Muscle of leg (tissue), 16 donors: ENCODE measurements at places on chromosomes 4 and X. TPM values are rescaled to one million over a fixed set of nuclear protein-coding genes. Genes with fewer than 3 reads are reported as not detected.

The NRK gene
- 157 TPM for total RNA-seq

The IGSF1 gene
- 90.7 TPM for total RNA-seq

The NHS gene
- 1.5 TPM for total RNA-seq

The PAGE1 gene
- total RNA-seq = not detected

DNA sequence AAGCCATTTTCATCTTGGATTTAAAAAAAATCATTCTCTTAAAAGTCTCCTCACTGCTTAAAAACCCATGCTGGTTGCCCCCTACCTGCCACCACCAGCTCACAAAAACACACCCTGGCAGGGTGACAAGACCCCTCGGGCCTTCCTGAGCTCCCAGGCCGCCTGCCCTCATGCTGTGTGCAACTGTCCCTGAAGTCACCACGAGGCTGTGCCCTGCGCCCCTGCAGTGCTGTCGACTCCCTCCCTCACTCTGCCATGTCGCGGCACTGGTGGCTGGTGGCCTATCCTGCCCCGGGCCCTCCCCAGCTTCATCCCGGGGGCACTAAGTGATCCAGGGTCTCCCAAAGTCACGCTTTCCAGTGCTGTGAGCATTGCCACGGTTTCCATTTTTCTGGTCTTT is 46.3 kb upstream of the ADRA2C start:
- H3K4me3 ChIP-seq = no peak overlapping the region
- H3K27ac ChIP-seq = no peak overlapping the region
- no peak for DNase-seq
- H3K27me3 ChIP-seq = peaks cover 36% of the 10 kb centered on the region
- H3K4me1 ChIP-seq = peaks cover 11% of the 10 kb centered on the region

DNA sequence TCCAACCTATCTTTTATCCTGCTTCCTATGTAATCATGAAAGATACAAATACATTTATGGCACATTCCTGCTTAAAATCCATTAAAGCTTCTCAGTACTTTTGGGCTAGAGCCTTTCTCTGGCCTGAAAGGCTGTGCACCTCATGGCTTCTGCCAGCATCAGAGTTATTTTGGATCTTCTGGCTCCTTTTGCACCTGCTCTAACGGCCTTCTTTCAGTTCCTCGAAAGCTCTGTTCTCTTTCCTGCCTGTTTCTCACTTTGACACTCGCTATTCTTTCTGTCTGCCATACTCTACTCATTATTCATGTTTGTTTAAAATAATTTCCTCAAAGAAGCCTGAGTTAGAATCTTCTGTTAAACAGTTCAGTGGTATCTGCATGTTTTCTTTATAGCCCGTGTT is 86.0 kb downstream of the LRP2BP start:
- no peaks in the 10 kb centered on the region for H3K27me3 ChIP-seq
- no peak overlapping the region for H3K4me3 ChIP-seq
- H3K36me3 ChIP-seq = peaks cover 5% of the 10 kb centered on the region
- no peak overlapping the region for H3K27ac ChIP-seq

GRCh38 chr4:87068583-87069021 is 133.8 kb downstream of the AFF1 start:
- H3K4me1 ChIP-seq = peaks cover 9% of the 10 kb centered on the region
- DNase-seq = peak; percentile 88
- no peaks in the 10 kb centered on the region for H3K27me3 ChIP-seq
- no peak overlapping the region for H3K4me3 ChIP-seq
- no peaks in the 10 kb centered on the region for H3K36me3 ChIP-seq

DNA sequence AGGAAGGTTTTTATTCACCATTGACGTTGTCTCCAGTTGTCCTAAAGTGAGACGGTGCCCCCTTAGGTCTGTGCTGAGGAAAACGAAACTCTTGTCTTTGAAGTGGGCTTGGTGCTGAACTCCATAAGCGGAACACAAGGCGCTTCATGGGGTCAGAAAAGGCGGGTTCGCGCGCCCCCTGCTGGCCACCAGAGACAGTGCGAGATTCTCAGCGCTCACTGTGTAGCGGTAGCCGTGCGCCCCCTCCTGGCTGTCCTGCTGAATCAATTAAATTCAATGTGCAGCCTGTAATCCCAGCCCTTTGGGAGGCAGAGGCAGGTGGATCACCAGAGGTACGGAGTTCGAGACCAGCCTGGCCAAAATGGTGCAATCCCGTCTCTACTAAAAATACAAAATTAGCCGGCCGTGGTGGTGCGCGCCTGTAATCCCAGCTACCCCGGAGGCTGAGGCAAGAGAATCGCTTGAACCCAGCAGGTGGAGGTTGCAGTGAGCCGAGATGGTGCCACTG is 64.1 kb downstream of the RLIM start:
- peaks cover 5% of the 10 kb centered on the region for H3K27me3 ChIP-seq
- peak; percentile 82 for DNase-seq
- no peak overlapping the region for H3K4me3 ChIP-seq

DNA sequence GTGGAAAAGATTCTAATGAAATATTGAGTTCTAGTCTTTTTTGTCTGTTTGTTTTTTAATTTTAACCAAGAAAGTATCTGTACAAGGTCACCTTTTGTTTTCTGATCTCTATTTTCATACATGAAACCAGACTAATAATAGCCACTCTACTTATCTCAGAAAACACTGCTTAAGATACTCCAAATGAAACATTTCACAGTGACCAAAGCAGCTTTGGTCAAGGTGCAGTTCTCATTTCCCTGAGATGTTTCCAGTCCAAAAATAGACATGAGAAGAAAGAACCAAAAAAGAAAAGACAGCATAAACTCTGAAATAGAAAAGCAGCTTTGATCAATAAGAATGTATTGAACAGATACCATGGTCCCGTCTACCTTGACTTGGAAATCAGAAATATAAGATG is 782.8 kb downstream of the RAB28 start:
- H3K27ac ChIP-seq = no peak overlapping the region
- H3K4me3 ChIP-seq = no peak overlapping the region
- no peaks in the 10 kb centered on the region for H3K27me3 ChIP-seq
- DNase-seq = no peak
- H3K4me1 ChIP-seq = no peaks in the 10 kb centered on the region

DNA sequence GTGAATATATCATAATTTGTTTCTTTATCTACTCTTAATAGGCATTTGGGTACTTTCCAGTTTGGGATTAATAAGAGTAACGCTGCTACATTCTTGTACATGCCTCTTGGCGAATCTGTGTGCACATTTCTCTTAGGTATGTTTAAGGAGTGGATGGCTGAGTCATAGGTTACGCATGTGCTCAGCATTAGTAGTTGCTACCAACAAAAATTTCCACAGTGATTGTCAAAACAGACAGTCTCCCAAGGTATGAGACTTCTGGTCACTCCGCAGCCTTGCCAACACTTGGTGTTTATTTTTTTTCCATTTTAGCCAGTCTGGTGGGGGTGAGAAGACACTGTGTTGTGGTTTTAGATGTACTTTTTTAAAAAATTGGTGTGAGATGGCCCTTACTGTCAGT is 44.6 kb downstream of the FGFBP1 start:
- no peaks in the 10 kb centered on the region for H3K27me3 ChIP-seq
- peak; percentile 70 for DNase-seq
- H3K36me3 ChIP-seq = no peaks in the 10 kb centered on the region

DNA sequence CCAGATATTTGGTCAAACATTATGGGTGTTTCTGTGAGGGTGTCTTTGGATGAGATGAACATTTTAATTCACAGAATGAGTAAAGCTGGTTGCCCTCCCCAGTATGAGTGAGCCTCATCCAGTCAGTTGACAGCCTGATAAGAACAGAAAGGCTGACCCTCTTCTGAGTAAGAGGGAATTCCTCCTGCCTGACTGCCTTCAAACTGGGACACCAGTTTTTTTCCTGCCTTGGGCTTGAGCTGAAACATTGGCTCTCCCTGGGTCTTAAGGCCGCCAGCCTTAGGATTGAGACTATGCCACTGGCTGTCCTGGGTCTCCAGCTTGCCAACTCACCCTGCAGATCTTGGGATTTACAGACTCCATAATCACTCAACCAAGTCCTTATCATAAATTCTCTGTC is 14.5 kb upstream of the MAML3 start:
- H3K27ac ChIP-seq = no peak overlapping the region
- no peak for DNase-seq
- no peaks in the 10 kb centered on the region for H3K4me1 ChIP-seq

- no peaks in the 10 kb centered on the region for H3K27me3 ChIP-seq
- DNase-seq = peak; percentile 46
- no peaks in the 10 kb centered on the region for H3K36me3 ChIP-seq
- no peak overlapping the region for H3K4me3 ChIP-seq
- H3K4me1 ChIP-seq = no peaks in the 10 kb centered on the region
These were observed 34.7 kb downstream of the VSIG4 start for GRCh38 chrX:66004928-66005829.

DNA sequence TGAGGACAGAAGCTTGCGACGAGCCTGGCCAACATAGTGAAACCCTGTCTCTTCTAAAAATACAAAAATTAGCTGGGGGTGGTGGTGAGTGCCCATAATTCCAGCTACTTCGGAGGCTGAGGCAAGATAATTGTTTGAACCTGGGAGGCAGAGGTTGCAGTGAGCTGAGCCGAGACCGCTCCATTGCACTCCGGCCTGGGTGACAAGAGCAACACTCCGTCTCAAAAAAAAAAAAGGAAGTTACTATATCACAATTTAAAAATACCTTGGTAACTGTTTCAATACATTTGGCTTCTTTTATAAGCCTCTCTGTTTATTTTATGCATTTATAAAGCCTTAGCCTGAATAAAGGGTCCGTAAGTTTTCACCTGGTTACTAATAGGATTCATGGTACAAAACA is 46.6 kb upstream of the CHRNA9 start:
- no peak overlapping the region for H3K4me3 ChIP-seq
- no peaks in the 10 kb centered on the region for H3K27me3 ChIP-seq
- H3K36me3 ChIP-seq = no peaks in the 10 kb centered on the region
- DNase-seq = no peak
- H3K27ac ChIP-seq = no peak overlapping the region
- no peaks in the 10 kb centered on the region for H3K4me1 ChIP-seq

- H3K4me3 ChIP-seq = no peak overlapping the region
- H3K27ac ChIP-seq = no peak overlapping the region
- DNase-seq = no peak
- H3K4me1 ChIP-seq = no peaks in the 10 kb centered on the region
These were observed 7.4 kb upstream of the HCCS start for GRCh38 chrX:11103751-11104150.

DNA sequence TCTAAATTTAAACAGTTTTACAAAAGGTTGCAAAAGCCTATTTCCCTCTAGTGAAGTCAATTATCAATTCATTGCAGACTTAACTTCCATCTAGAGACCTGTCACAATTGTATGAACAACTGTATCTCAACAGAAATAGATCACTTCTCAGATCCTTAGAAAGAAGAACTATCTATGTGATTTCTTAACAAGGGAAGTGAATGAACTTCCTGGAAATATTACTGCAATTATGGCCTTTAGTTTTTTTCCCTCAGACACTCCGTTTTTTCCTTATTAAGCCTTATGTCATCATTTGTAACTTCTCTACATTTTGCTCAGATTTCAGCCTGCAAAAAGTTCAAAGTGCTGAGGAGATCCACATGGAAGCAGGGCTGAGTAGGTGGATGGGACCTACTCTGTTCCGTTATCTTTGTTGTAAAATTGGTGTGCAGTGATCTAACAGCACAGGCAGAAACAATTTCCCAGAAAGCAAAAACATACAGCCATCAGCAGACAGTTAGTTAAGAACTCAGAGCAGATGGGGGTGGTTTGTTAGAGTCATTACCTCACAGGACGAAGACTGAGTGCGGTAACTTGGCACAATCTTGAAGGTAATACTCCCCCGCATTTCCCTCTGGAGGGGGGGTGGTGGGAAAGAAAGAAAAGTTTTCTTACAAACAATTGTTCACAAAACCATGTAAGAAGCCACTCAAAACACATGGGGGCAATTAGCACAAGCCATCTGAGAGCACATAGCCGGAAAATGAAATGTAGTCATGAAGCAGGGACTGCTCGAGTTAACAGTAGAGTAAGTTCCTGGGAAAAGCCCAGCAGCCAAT is 112.3 kb downstream of the NYX start:
- H3K4me1 ChIP-seq = peaks cover 6% of the 10 kb centered on the region
- no peak overlapping the region for H3K4me3 ChIP-seq
- peak overlapping the region; percentile 74 for H3K27ac ChIP-seq
- peak; percentile 78 for DNase-seq

DNA sequence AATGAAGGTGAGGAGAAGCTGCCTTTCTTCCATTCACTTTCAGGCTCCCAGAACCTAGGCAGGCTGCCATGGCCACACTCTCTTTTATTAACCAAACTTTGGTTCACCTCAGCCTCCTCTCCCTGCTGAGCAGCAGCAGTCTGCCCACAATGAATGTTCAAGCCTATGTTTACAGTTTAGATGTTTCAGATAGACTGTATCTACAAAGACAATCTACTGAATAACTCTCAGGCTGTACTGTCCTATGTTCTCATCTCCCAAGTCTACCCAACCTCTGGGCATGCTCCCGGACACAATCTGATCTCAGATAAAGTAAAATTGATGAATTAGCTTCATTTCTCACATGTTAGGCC is 59.2 kb upstream of the TMEM164 start:
- H3K27me3 ChIP-seq = peaks cover 35% of the 10 kb centered on the region
- no peak overlapping the region for H3K4me3 ChIP-seq
- DNase-seq = no peak
- no peaks in the 10 kb centered on the region for H3K4me1 ChIP-seq

DNA sequence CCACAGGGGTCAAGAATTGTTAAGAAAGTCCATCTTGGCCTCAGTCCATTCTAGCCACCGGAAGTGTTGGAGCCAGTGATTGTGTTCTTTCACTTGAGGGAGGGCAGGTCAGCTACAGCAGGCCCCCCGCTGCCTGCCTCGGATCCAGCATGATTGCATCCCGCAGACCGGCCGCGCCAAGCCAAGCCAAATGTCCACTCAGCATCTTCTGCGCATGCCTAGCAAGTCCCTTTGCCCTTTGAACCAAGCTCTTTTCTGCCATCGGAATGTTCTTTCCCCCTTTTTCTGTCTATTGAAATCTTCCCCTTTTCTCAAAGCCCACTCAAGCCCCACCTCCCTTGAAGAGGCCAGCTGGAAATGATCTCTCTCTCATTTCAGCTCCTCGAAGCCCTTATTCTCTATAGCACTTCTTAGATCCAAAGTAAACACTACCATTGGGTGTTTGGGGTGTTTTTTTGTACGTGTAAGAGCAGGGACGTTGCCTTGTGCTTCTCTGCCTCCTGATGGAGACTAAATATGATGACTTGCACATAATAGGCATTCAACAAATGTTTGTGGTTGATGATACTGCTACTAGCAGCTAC is 147.8 kb upstream of the BCOR start:
- peak; percentile 53 for DNase-seq
- no peaks in the 10 kb centered on the region for H3K36me3 ChIP-seq
- peaks cover 22% of the 10 kb centered on the region for H3K27me3 ChIP-seq
- peak overlapping the region; percentile 35 for H3K27ac ChIP-seq
